ENCODE measurements at places on chromosomes 6 and 20.

GRCh38 chr6:48818052-48818412 is 645.0 kb downstream of the MMUT start:
- H3K4me1 ChIP-seq: no peaks in the 10 kb centered on the region
- H3K27me3 ChIP-seq: no peaks in the 10 kb centered on the region
- no peaks in the 10 kb centered on the region for H3K36me3 ChIP-seq
- no peak overlapping the region for H3K27ac ChIP-seq
- no peak for DNase-seq
- H3K4me3 ChIP-seq: no peak overlapping the region

DNA sequence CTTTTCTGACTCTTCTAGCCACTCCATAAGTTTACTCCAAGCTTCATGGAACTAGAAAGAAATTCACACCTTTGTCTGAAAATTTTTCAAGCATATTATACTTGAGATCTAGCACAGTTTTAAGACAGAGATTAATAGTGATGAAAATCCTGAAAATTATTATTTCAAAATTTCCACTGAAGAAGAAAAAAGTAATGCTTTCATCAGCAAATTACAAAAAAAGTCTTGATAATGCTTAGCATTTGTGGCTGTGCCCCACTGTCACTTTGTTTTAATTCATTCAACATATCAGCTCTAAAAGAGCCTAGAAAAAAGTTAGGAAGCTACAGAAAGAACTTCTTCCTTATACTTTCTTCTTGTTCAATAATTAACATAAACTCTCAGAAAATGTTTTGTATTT is 153.1 kb downstream of the DST start:
- no peak overlapping the region for H3K4me3 ChIP-seq
- H3K27me3 ChIP-seq: no peaks in the 10 kb centered on the region
- H3K4me1 ChIP-seq: no peaks in the 10 kb centered on the region
- no peaks in the 10 kb centered on the region for H3K36me3 ChIP-seq

GRCh38 chr20:38673725-38674091 is 50.6 kb upstream of the SLC32A1 start:
- peaks cover 38% of the 10 kb centered on the region for H3K27me3 ChIP-seq
- DNase-seq: no peak
- peak overlapping the region; percentile 77 for H3K4me3 ChIP-seq
- H3K4me1 ChIP-seq: peaks cover 12% of the 10 kb centered on the region

DNA sequence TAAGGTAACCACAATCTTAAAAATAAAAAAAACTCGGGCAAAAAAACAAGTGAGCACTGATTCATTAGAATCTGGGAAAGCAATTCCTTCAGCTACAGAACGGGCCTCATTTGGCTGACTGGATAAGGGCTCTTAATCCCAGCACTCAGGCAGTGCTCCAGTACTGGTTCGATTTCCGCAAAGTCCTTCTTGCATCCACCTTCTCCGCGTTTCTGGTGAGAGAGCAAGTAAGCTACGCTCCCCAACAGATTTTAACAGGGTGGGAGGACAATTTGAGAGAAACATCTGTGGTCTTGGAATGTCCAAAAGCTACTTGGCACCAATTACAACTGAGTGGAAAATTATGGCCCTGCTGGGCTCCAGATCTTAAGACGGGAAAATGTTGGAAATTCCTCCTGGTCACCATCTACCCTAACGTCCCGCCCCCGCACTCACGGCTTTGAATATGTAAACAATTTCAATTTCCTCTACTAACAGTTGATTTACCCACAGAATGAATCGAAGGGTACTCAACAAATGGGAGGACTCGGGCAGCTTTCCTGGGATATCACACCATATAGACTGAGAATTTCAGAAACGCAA is 18.1 kb upstream of the ZSCAN9 start:
- H3K4me1 ChIP-seq: peaks cover 25% of the 10 kb centered on the region
- H3K36me3 ChIP-seq: no peaks in the 10 kb centered on the region
- H3K27ac ChIP-seq: no peak overlapping the region
- H3K4me3 ChIP-seq: peak overlapping the region; percentile 86
- DNase-seq: no peak

Data from activated T-helper 1 cell treated with anti-CD3 and anti-CD28 coated beads, Interleukin-12 subunit alpha, Interleukin-12 subunit beta, Interleukin-2, Interleukin-4 antibody, amounts not matched to agents 30 ng/mL and 10 ng/mL and 1 ng/mL, durations not matched to agents 14 hours and 24 hours and 36 hours (primary cell).